ENCODE measurements at places on chromosomes 5 and 9.

DNA sequence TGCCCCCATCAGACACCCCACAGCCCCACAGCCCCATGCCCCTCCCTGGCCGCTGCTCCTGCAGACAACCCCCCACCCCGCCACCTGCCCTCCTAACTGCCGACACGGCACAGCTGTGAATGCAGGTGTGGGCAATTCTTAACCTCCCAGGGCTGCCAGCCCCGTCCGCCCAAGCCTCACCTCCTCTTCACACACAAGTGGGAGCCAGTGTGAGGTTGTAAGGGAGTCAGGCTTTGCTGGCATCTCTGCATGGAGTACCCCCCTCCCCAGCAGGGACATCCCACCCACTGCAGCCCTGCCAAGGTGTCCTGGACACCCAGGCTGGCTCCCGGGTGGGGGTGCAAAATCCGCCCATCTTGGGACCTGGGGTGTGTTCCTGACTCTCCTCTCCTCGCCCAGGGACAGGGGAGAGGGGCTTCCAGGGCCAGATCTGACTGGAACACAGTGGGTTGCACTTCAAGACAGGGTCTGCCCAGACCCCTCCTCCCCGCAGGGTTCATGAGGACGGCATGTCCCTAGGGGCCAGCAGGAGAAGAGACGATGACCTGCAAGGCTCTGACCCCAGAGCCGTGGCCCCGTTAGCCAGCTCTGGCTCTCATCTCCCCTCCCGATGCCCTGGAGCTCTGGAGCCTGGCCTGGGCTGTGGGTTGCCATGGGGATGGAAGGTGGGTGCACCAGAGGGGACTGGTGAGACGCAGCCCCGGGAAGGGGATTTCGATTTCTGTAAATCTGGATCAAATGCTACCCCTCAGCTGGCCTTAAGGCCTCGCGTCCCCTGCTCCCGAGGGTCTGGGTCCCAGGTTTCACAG lies 34.4 kb downstream of the SARDH start:
- DNase-seq: no peak

GRCh38 chr9:33185858-33186257 lies 18.7 kb upstream of the B4GALT1 start:
- no peak for DNase-seq

GRCh38 chr5:74638970-74639806 lies 1.3 kb downstream of the ENC1 start:
- DNase-seq: no peak

- DNase-seq: no peak
These were observed 24.0 kb upstream of the MCCC2 start for GRCh38 chr5:71563161-71563560.

DNA sequence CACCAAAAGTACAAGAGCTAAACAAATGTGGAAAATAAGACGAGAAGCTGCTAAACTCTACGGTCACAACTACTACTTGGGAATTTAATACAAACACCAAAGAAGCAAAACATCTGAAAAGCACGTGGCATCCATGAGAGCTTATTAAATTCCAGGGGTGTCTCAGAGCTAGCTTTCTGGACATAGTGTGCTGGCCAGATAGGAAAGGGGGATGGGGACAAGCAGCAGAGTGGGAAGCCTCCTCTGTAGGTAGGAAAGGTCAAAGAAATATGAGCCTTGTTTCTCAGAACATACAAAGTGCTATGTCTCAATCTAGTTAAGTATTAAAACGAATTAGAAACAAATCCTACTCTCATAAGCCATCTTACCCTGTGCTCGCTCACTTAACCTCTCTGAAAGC lies 51.3 kb upstream of the GOLPH3 start:
- no peak for DNase-seq

DNA sequence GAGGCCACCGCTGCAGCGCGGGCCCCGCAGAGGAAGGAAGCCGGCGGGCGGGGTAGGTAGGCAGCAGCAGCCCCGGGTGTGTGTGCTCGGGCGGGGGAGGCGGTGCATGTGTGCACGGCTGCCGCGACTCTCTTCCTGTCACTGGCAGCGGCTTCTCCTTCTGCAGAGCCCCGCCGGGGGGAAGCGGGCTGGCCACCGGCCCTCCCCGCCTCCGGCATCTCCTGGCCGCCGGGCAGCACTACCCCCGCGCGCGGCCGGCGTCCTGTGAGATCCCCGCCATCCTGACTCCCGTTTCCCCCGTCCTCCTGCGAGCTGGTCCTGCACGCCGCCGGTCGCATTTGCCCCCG lies 315 bp downstream of the PIK3R1 start:
- DNase-seq: peak; percentile 74

- DNase-seq: no peak
These were observed 593.8 kb downstream of the ISL1 start for GRCh38 chr5:51977014-51977413.

DNA sequence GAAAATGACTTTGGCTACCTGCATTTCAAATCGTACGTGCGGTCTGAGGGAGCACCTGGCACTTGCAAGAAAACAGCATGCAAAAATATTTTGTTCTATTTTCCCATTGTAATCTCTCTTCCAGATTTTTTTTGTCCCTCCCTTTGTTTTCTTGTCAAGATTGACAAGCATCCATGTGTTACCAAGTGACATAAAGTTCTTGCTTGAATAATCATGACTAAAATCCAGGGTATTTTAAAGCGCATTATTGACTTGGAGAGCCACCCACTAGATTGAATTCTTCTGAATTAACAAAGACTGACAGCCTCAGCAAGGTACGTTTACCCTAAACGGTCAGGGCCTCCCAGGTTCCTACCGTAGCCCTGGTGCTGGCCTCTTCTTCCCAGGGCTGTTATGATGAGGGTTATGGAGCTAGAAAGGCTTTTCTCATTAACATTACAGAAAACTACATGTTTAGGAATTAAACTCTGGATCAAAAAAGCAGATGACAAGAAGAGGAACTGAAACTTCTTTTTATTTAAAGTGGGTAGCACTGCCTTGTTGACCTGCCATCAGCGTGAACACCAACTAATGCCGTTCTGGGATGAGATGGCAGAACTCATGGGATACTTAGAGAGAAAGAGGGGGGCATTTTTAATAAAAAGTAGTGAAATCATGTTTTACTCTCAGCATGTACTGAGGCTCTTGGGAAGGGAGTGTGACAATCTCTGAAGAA lies 297.0 kb downstream of the EFNA5 start:
- no peak for DNase-seq

DNA sequence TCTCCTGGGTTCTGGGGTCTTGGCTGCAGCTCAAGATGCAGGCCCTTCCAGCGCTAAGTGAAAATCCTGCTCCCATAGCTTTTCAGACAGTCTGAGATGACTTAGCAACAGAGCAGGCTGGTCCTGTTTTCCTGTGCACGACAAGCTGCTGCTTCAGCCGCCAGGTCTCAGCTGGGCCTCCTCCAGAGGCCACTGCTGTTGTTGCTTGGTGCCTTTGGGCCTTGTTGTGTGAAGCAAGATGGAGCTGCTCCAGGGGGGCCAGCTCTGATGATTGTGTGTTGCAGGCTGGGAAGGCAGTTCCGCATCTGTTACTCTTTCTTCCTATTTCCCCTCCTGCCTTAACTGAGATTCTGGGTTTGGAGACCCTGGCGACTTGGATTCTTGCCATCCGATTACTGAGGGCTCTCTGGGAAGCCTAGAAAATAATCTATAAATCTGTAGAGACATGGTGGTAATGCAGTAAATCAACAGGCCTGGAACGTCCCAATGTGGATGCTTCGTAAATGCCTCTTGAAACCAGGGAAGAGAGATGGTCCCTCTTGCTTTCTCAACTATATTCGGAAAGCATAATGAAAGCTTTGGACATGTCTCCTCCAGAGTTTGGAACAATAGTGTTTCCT lies 3.2 kb downstream of the MAP1B start:
- peak; percentile 44 for DNase-seq

DNA sequence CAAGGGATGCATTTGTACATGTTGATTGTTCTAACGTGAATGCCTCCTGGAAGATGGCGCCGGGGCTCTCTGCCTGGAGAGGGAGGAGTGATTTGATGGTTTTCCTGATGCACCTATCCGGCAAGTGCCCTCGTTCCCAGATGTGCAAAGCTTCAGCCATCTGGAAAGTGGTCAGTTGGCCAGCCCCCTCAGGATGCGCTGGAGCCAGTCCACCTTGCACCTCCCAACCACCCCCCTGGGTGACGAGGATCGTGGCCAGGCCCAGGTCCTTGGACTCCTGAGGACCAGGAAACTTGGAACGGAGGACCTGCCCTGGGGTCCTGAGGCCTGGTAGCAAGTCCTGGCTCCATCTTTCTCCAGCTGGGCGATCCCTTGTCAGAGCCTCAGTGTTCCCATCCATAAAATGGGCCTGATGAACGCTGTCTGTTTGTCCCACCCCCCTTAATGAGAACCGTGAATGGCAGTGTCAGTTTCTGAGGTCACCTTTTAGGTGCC lies 23.6 kb upstream of the RNU6ATAC start:
- peak; percentile 26 for DNase-seq

DNA sequence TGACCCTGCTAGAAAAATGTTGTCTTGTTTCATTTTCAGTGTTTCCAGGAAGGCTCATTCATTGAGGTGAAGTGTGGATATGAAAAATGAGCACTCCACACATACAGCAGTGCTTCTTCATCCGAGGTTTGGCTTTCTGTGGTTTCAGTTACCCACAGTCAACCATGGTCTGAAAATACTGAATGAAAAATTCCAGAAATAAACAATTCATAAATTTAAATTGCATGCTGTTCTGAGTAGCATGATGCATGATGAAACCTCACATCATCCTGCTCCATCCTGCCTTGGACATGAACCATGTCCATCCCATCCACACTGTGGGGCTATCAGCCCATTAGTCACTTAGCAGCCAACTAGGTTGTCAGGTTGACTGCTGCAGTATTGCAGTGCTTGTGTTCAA lies 10.4 kb upstream of the SLC45A2 start:
- no peak for DNase-seq

DNA sequence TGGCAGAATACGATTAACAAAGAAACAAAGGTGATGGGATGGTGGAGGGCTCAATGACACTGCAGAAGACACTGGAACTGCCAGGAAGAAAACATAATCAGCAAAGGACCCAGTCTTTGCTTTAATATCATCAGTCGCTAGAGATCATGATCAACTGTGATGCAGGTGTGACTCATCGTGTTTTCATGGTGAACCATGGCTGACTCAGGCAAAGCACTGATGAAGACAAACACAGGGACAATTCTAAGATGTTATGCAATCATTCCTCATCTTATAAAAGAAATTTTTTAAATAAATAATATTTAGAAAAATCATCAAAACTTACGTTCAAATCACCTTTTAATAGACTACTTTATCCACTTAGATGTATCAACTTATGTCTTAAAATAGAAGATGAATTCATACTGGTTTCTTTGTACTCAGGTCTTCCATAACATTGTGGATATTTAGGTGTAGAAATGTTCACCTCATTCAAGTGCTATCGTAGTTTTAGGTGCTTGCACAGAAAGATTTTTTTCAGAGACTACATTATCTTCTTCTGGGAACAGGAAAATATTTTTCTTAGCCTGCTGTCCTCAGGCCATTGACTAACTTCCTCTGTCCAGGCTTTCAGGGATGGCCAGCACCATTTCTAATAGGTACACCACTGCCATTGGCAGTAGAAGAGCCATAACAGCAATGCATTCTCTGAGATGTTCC lies 673.4 kb upstream of the MEF2C start:
- DNase-seq: no peak

DNA sequence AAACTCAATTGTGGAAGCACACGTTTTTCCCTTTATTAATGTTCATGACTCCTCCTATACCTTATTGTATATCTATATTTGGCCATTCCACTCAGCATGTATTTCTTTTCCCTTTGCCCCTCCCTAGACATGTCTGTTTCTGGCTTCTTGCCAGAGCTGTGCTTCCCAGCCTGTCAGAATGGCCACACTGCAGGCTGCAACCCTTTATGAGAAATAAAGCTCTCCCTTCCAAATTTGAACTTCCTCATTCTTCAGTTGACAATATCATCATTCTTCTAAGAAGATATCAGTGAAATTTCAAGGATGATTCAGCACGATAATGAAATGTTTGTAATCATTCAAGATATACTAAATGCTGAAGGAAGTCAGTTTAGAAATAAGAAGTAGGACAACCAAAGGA lies 107.6 kb upstream of the PRSS3 start:
- DNase-seq: no peak

- no peak for DNase-seq
These were observed 14.3 kb downstream of the SYK start for GRCh38 chr9:90815944-90816357.

GRCh38 chr5:100590867-100591266 lies 55.7 kb downstream of the FAM174A start:
- no peak for DNase-seq

GRCh38 chr9:92266486-92266885 lies 27.0 kb downstream of the IARS1 start:
- peak; percentile 52 for DNase-seq

GRCh38 chr9:85521371-85522197 lies 220.2 kb downstream of the AGTPBP1 start:
- no peak for DNase-seq

- no peak for DNase-seq
These were observed 662 bp downstream of the SUSD3 start for GRCh38 chr9:93059011-93059714.

DNA sequence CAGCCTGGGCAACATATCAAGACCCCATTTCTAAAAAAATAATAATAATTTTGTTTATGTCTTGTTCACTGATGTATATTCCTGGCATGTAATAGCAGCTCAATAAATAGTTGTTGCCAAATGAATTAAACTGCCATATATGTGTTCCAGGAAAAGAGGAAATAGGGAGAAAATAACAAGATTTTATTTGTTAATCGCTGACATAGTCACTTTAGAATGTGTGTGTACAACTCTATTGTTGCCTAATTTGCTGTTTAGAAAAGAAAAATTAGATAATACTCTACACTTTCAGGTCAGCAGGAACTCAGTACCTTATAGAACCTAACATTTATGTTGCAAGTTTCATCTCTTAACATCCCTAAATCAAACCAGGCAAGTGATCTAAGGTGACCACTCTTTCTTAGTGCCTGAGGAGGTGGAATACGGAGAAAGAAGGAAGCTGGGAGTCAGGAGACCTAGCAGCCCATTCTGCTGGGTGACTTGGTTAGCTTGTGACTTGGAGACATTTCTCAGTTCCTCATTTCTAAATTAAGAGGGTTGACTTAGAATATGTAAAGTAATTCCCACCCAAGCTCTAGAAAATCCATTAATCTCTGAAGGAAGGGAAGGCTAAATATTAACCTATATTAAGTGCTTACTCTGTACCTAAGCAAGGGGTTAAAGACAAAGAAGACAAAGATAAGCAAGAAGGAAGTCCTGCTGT lies 110.3 kb upstream of the IQGAP2 start:
- no peak for DNase-seq

DNA sequence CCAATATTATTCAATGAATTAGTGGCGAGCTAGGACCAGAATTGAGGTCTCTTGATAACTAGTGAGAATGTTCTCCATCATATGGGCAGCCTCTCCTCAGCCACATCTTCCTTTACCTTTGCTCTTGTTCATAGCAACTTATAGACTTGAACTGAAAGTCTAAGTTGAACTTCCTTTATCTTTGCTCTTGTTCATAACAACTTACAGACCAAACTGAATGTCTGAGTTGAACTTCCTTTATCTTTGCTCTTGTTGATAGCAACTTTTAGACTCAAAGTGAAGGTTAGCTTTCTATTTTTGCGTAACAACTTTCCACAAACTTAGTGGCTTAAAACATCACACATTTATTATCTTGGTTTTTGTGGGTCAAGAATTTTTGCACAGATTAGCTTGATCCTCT lies 146.4 kb upstream of the C9orf72 start:
- no peak for DNase-seq
